A172 (cell line): ENCODE measurements at places on chromosomes 2 and 18.

- no peak for DNase-seq
Measured at GRCh38 chr18:36811955-36812354, 16.8 kb downstream of the TPGS2 start.

GRCh38 chr2:205902900-205903237 is 183.1 kb downstream of the INO80D start:
- no peak for DNase-seq

GRCh38 chr2:190098851-190099250 is 36.3 kb upstream of the MSTN start:
- DNase-seq, result no peak

DNA sequence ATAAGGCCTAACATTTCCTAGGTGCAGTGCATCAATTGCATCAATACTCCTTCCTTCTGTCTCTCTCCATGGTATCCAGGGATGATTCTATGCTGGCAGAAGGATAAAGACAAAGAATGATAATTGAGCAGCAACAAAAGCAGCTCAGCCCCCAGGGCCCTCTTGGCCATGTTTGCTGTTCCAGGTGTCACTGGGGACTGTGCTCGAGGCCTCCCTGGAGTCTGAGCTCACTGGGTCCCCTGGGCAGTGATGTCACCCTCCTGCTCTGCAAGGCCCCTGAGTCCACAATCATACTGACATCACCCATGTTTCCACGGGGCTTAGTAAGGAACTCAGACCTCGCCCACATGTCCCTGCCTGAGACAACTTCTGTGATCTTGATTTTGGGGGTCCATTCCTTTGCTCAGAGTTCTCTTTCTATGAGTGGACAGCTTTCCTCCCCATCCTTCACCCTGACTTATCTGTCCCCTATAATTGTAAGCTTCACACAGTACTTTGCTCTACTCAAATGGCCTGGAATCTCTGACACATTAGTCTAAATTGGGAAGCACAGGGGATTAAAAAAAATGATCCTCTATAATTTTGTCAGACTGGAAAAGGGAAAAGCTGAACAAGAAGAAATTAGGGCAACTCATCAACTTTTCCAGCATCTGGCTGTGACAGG is 15.8 kb upstream of the EXOC6B start:
- DNase-seq, result no peak

GRCh38 chr18:5556310-5556974 is 12.6 kb upstream of the EPB41L3 start:
- DNase-seq, result no peak

DNA sequence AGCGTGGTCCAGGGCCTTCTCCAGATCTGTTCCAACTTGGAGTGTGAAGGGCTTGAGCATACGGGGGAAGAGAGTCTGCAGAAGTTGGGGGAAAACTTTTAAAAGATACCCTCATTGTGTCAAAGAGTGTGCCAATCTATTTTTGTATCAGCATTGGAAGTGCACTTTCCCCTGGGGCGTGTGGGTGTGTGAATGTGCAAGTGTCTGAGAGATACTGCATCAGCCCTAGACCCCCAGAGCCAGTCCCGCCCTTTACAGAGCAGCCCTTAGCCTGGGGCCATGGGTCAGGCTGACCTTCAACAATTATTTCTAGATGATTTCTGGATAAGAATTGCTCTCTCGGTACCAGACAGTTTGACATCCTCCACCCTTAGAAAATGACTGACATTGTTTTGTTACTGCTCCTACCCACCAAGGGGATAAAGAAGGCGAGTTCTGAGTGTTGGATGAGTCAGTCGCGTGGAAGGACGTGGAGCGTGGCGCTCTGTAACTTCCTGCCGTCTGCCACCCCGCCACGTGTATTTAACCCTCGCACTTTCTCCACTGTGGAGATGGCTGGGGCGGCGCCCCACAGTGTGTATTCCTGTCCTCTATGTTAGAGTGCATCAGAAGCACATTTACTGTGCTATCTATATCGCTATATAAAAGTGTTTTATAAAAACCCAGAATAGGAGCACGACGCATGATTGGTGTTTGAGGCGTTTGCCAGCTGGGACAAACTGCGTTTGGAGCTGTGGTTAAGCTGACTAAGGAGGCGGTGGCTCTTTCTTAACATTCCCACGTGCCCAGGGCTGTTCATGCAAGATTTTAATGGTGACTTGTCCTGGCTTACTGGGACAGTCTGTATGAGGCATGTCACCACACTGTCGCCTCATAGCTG is 122.6 kb downstream of the CABLES1 start:
- peak; percentile 76 for DNase-seq
